Karpas-422 (cell line): ENCODE measurements at places on chromosomes 16 and 17.

DNA sequence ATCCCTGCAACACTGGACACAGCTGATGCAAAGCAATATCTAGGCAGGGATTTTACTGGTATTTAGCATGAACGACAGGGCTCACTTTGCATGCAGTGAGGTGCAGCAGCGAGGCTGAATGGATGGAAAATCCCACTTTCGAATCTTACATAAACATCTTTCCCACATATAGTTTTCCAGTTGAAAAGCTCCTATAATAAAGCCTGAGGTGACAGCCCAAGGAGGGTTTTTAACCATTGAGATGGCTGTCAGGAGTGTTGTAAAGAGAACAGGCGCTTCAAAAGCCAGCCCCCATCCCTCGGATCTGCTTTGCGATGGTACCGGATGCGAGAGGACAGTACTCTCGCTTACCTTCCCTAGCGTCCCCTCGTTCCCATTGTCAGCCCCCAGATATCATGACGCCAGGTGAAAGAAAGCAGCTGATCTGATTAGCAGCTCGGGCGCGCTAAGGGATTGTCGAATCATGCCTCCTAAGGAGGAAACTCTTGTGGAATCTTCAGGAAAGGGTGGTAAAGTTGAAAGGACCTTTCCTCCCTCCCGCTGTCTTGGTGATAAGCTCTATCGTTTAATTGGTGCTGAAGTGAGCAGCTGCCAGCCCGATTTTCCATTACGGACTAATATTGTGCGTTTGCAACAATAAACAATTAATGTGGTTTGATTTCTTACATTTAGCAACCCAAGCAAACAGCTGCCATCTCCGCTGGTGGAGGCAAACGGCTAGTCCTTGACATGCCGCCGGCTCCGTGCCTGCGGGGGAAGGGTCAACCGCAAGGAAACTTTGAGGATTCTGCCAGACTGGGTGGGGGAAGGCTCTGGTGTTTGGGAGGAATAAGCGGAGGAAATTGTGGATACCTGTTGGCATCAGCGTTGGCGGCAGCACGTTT lies 1.8 kb downstream of the CDH8 start:
- no peak for DNase-seq

DNA sequence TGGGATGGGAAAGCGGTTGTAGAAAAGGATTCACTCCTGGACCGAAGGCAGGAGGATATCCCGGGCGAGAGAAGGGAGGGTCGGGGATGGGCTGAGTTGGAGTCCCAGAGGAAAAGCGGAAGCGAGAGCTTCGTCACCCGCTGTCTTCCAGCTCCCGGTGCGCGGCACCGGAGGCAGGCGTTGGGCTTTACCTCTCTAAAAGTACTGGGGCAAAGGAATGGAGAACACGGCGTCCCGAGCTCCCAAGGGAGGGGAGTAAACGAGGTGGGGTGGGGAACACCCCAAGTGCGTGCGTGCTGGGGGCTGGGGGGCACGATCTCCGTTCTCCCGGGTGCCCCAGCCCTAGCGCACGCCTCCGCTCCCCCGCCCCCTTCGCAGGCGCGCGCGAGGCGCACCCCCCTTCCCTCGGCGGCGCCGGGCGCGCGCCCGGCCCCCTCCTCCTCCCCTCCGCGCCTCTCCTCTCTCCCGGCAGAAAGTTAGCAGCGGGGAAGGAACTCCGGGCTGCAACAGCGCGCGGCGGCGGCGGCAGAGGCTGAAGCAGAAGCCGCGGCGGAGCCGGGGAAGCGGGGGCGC lies at the start of gene HS3ST4:
Gene HS3ST4 (plus strand): TSS at position 441 of the 573 bp plus-strand sequence.
- no peak for DNase-seq

- peak; percentile 65 for DNase-seq
Observed at GRCh38 chr16:53840456-53840855, 136.5 kb downstream of the FTO start.

DNA sequence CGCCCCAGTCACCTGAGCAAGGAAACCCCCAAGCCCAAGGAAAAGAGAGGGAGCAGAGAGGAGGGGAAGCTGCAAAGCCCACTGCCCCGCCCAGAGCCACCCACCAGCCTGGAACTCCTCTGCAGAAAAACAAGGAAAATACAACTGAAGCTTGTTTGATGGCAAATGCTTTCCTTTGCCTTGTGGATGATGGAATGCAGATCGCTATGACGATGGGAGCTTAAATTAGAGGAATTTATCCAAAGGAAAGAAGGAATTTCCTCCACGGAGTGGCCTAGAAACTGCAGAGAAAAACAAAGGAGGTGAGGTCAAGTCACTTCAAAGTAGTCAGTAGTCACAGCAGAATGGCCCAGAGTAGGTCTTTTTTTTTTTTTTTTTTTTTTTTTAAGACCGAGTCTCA lies 31.5 kb upstream of the ASGR2 start:
- no peak for DNase-seq

GRCh38 chr16:9072806-9073341 lies 18.6 kb upstream of the HAPSTR1 start:
- no peak for DNase-seq

DNA sequence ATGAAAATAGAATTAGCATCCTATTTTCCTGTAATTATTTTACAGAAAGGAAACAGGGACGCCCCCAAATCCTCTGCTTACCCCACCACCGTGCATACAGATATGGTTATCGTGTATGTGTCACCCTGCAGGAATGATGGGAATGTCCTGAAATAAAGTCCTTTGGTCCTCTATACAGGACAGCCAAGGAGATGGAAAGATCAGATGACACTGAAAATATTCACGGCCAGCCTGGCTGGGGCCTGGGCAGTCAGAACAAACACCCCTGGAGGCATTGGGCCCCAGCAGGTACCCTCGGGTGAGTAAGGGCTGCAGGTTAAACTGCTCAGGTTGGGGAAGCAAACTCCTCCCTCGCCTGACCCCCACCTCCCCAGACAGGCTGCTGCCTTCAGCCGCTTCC lies 368.0 kb downstream of the FOXL1 start:
- no peak for DNase-seq

GRCh38 chr17:7634384-7634783 lies 4.4 kb downstream of the SHBG start:
- peak; percentile 63 for DNase-seq

GRCh38 chr17:68565661-68566441 lies 35.3 kb downstream of the FAM20A start:
- DNase-seq: no peak

DNA sequence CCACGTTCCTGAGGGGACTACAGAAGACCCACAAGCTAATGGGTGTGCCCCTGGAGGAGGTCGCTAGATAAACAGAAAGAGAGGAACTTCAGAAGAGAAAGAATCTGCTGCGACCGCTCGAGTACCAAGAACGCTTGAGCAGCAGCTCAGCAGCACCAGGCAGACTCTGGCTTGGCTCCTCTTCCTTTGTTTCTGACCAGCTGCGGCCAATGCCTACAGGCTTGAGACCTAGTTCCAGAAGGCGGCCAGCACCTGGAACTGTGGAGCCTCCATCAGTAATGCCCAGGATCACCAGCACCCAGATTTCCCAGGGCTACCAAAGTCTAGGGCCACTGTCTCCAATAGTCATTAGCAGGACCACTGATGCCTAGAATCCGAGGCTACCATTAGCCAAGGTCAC lies 26.0 kb upstream of the GOSR2 start:
- DNase-seq: no peak

DNA sequence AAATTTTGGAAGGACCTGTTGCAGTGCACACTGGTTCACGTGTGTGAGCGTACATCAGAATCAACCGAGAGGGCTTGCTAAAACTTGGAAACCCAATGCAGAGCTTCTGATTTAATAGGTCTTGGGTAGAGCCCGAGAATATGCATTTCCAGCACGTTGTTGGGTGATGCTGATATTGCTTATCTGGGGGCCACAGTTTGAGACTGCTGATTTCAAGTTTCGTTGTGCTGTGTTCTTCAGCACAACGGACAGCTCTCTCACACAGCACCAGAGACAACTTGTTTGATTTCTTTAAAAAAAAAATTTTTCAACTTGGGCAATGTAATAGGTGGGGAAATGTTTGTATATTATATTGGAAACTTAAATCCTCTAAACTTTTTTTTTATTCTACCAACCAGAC lies 9.4 kb downstream of the OR4D2 start:
- DNase-seq: peak; percentile 45

DNA sequence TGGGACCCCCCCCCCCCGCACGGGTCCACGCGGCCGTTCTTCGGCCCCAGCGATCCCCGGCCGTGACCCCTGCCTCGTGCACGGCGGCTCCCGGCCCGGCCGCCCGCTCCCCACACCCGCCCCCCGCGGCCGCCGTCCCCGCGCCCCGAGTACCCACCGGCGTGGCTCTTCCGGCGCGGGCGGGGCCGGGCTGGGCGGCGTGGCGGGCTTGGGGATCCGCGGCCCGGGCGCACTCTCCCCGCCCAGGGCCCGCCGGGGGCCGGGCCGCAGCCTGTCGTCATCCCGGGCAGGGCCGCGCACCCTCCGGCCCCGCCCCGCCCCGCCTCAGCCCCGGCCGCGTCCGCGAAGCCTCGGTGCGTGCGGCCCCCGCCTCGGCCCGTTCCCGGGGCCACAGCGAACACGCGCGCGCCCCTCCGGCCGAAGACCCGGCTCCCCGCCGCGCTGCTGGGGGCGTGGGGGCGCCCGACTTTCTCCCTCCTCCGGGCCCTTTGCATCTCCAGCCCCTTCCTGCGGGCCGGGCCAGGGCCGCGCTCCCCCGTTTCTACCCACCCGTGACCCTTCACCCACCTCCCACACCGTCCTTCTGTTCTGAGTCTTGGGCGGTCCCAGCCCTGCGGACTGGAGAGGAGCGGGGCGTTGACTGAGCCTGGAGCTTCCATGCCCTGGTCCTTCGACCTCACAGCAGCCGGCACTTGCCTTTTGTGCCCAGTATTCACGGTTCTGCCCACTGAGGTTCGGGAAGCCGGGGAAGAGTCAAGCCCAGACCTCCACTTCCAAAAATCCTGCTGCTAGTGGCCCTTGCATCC lies 840 bp downstream of the MYO1C start:
- DNase-seq: peak; percentile 80

DNA sequence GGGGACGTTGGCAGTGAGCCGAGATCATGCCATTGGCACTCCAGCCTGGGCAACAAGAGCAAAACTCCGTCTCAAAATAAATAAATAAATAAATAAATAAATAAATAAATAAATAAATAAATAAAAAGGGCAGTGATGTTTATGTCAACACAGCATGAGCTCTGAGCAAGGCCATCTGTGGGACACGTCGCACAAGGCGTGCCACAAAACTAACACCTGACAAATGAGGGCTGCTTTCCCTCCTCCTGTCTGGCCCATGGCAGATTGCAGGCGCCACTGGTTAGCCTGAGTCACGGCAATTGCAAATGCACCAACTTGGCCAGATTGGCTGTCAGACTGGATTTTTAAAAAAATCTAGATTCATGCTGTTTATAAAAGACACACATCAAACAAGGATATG lies 25.9 kb upstream of the SPNS3 start:
- DNase-seq: no peak

GRCh38 chr16:75532142-75532765 lies 3.7 kb downstream of the CHST5 start:
- no peak for DNase-seq

DNA sequence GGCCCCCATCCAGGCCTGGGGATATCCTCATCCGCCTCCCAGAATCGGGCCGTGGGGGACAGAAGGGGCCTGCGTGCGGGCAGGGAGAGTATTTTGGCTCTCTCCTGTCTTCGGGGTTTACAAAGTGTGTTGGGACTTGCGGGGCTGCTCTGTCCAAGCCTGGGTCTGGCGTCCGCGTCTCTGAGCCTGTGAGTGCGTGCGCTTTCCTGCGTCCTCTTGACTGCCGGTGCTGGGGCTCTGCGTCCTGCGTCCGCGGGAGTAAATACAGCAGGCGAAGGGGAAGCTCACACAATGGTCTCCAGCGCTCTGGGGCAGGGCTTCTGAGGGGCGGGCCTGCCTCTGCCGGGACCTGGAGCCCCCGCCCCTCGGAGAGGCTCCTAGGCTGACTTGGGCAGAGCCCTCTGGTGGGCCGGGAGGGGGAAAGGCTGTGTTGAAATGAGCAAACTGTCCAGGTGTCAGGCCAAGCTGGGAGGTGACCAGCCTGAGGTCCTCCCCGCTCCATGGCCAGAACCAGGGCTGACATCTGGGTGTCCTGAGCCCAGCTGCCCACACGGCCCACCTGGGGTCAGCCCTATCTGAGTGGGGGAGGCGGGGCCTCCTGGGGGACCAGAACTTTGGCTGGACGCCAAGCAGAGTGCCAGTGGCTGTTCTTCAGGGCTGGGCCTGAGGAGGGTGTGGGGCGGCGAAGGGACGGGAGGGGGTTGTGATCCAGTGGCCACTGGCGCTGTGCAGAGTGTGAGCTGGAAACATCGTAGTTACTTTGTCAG lies 233.6 kb downstream of the SEC14L1 start:
- peak; percentile 52 for DNase-seq

- DNase-seq: no peak
Observed at GRCh38 chr17:28230011-28230410, 89.0 kb upstream of the TMEM97 start.

- DNase-seq: peak; percentile 80
Observed at GRCh38 chr17:80220054-80220735, at the start of the genes SGSH and SLC26A11. SGSH (minus strand) TSS chr17:80220333; CDS start chr17:80220313, 20 bp downstream. SLC26A11 (plus strand) TSS chr17:80220427; CDS start chr17:80221561, 1,134 bp downstream.

DNA sequence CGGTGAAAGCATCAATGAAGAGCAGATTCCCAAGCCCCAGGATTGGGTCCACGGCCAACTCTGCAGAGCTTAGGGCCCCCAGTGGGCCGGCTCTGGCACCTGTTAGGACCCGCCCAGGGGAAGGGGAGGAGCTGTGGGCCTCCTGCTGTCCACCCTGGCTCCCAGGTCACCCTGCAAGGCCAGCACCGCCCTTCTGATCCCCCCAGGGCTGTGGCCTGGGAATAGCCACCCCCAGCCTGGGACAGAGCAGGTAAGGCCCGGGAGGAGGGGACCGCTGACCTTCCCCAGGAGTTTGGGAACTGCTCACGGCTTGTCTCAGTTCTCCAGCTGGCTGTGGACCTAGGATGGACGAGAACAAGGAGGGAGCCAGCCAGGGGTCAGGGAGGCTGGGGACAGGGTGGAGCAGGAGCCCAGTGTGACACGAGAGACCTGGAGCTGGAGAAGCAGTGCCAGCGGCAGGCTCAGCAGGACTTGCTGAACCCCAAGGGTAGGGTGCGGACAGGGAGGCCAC lies 39.3 kb upstream of the SLC38A10 start:
- DNase-seq: no peak

DNA sequence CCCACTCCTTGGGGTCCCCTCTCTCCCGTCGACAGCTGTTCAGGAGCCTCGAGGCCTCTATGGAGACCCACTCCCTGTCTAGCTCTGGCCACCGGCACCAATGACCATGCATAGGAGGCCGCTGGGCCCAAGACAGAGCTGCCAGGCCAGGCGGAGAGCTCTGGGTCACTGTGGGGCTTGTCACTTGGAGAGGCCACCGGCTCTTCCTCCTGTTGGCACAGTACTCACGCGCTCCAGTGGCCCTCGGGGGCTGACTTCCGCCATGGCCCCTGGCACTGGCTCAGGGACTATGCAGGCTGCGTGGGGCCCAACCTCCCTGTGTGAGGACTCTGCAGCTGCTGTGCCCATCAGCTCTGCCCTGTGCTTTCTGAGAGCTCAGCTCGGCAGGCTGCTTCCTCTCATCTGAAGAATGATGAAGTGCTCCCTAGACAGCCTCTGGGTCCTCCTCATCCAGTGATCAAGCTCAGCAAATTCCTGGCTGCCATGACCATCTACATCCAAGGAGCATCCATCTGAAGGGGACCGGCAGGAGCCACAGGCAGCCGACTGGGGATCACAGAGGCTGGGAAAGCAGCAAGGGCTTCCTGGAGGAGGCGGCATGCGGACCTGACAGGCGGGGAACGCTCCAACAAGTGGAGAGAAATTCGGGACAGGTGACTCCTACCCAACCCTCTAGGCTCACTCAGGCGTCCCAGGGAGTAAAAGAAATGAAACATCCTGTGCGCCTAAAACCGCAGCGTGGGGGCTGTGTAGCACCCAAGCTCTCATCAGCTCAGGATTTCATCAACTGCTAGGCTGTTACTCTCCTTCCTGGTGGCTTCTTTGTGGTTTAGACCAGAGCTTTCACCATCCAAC lies 16.8 kb downstream of the GALNS start:
- DNase-seq: no peak
